ENCODE measurements at places on chromosomes 11 and 22.

GRCh38 chr11:63866211-63866610 is 27.3 kb downstream of the MARK2 start:
- no peak for DNase-seq

- DNase-seq = no peak
Measured at GRCh38 chr11:32843544-32843943, 13.8 kb downstream of the PRRG4 start.

DNA sequence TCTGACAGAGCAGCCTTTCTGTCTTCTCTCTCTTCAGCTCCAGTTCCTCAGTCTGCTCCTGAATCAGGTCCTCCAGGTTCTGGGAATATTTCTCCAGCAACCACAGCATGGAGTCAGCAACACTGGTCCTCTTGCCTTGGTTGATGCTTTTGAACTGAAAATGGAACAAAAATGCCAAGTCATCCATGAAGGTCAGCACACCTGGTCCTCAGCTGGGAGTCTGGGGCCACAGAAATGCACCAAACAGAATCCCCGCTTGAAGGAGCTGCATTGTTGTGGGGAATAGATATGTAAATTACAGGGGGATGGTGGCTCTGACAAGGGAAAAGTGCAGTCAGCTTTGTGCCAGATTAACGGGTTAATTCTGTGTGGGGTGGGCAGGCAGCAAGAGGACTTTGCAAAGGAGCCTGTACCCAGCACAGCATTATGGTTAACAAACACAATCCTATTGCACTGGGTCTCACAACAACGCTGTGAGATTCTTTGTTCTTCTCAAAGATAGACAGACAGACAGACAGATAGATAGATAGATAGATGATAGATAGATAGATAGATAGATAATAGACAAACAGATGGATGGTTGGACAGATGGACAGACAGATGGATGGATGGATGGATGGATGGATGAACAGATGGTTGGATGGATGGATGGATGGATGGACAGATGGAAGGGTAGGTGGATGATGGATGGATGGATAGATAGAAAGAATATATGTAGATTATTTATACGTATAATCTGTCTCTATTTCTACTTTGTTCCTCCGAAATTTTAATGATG is 33.8 kb upstream of the LRRC32 start:
- no peak for DNase-seq

- DNase-seq = peak; percentile 52
Measured at GRCh38 chr22:44701824-44702478, at the start of gene PRR5. Gene PRR5, plus strand, starts transcription at chr22:44702204. Its CDS starts 271 bp downstream, at chr22:44702475.

- DNase-seq = no peak
Measured at GRCh38 chr11:72951888-72952287, 137.7 kb downstream of the ATG16L2 start.

GRCh38 chr22:20573176-20573832 is 65.9 kb downstream of the MED15 start:
- DNase-seq = no peak

- DNase-seq = no peak
Measured at GRCh38 chr22:36858966-36859365, 1.8 kb upstream of the NCF4 start.

Measured in right renal pelvis (tissue), 4 donors.